ENCODE measurements at places on chromosomes 12 and 14. TPM values are rescaled to one million over a fixed set of nuclear protein-coding genes. Genes with fewer than 3 reads are reported as not detected.

- H3K27me3 ChIP-seq: no peaks in the 10 kb centered on the region
- H3K4me1 ChIP-seq: no peaks in the 10 kb centered on the region
- no peaks in the 10 kb centered on the region for H3K36me3 ChIP-seq
- no peak overlapping the region for H3K27ac ChIP-seq
Measured at GRCh38 chr12:77630344-77630743, 200.3 kb upstream of the NAV3 start.

DNA sequence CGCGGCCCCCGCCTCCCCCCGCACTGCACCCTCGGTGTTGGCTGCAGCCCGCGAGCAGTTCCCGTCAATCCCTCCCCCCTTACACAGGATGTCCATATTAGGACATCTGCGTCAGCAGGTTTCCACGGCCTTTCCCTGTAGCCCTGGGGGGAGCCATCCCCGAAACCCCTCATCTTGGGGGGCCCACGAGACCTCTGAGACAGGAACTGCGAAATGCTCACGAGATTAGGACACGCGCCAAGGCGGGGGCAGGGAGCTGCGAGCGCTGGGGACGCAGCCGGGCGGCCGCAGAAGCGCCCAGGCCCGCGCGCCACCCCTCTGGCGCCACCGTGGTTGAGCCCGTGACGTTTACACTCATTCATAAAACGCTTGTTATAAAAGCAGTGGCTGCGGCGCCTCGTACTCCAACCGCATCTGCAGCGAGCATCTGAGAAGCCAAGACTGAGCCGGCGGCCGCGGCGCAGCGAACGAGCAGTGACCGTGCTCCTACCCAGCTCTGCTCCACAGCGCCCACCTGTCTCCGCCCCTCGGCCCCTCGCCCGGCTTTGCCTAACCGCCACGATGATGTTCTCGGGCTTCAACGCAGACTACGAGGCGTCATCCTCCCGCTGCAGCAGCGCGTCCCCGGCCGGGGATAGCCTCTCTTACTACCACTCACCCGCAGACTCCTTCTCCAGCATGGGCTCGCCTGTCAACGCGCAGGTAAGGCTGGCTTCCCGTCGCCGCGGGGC, at the start of gene FOS:
FOS (plus strand) TSS at position 407 of the 731 bp plus-strand sequence; CDS start at position 562, 155 bp downstream.
- peak; percentile 90 for DNase-seq
- peak within 1 kb of the TSS; percentile 74 for H3K4me3 ChIP-seq
- peaks cover 13% of the 10 kb centered on the region for H3K36me3 ChIP-seq
- H3K27ac ChIP-seq: peak within 1 kb of the TSS; percentile 88
- H3K27me3 ChIP-seq: peaks cover 69% of the 10 kb centered on the region

DNA sequence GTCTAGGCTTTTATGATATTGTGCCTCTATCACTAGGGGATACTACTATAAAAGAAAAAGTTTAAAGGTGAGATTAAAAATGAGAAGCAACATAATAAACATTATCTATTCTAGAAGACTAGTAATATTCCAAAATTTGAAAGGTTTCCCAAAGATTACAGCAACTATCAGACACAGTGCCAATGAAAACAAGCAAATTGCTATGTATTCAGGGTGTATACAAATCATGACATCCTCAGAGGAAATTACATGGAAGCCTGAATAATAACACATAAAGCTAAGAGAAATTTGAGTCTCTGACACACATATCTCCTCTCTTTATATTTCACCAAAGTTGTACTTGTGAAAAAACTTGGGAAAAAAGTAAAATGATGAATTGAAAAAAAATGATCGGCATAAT, 327.0 kb downstream of the SEC23A start:
- no peaks in the 10 kb centered on the region for H3K36me3 ChIP-seq
- no peaks in the 10 kb centered on the region for H3K27me3 ChIP-seq
- no peaks in the 10 kb centered on the region for H3K4me1 ChIP-seq
- H3K4me3 ChIP-seq: no peak overlapping the region
- H3K27ac ChIP-seq: no peak overlapping the region

DNA sequence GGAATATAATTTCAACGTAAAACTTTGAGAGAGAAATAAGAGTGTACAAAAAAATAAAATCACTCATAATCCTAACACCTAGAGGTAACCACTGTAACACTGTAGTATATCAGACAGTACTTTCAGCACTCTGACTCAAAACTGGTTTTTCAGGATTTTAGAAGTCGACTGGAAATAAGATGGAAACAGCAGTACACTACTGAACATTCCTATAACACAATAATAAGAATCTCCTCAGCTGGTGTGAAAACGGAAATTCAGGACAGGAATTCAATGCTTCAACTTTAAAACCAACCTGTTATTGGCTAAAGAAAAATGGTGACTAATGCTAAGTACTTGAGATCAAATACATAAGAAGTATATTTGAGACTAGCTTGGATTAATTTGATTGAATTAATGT, 12.3 kb upstream of the PITPNM2 start:
- H3K27ac ChIP-seq: no peak overlapping the region
- no peaks in the 10 kb centered on the region for H3K27me3 ChIP-seq
- H3K4me1 ChIP-seq: no peaks in the 10 kb centered on the region
- no peak for DNase-seq
- H3K4me3 ChIP-seq: no peak overlapping the region
- peaks cover 49% of the 10 kb centered on the region for H3K36me3 ChIP-seq

Gene DBX2
- not detected for total RNA-seq

Measured in activated CD4-positive, alpha-beta memory T cell treated with anti-CD3 and anti-CD28 coated beads, Interleukin-2, amount 10 ng/mL, durations not matched to agents 7 days and 5 days (primary cell).